ENCODE measurements at places on chromosomes 1 and 21.

DNA sequence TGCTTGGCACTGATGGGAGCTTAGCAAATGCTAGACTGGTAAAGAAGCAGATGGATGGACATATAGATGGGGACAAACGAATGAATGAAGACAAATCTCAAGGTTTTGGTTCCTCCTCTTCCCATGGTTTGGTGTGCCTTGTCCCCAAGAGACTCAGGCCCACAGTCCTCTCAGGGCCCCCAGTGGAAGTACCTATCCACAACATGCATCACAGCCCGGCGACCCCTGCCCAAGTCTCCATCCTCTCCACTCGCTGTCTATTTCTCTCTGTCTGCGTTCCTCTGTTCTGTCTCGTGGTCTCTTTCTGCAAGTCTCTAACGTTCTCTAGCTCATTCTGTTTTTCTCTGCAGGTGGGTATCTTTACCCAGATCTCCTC lies 85.8 kb downstream of the GLIS1 start:
- no peak for DNase-seq

- DNase-seq = peak; percentile 11
Observed at GRCh38 chr1:166944186-166944967, 31.0 kb downstream of the ILDR2 start.

DNA sequence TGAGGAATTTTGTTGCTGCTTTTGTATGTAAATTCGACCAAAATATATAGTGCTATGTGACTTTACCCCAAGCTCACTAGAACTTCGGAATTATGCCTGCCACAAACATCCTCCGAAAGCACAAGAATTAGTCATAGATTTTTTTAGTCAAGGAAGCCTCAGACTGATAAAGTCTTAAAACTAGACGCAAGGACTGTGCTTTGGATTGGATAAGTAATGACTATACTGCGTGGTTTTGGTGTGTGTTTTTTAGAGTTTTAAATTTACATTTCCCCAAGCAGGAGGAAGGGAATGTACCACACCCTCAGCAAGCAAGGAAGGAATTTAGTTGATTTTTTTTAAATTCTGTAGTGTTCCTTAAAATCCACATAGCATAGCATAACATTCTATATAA lies 10.3 kb downstream of the WLS start:
- DNase-seq = no peak

DNA sequence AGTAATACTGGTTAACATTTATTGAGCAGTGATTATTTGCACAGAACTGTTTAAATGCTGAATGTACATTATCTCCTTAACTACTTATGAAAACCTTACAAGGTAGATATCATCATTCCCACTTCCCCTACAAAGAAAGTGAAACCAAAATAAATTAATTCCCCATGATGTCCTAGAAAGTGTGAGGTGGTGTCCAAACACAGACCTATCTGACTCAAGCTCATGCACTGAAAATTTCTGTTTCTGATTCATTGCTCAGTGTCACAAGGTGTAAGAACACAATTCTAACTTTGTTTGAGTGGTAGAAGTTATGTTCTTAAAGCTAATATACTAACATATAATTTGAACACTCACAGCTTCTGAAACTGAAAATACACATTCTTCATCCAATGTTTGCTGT lies 178.7 kb downstream of the MRPL39 start:
- DNase-seq = no peak

DNA sequence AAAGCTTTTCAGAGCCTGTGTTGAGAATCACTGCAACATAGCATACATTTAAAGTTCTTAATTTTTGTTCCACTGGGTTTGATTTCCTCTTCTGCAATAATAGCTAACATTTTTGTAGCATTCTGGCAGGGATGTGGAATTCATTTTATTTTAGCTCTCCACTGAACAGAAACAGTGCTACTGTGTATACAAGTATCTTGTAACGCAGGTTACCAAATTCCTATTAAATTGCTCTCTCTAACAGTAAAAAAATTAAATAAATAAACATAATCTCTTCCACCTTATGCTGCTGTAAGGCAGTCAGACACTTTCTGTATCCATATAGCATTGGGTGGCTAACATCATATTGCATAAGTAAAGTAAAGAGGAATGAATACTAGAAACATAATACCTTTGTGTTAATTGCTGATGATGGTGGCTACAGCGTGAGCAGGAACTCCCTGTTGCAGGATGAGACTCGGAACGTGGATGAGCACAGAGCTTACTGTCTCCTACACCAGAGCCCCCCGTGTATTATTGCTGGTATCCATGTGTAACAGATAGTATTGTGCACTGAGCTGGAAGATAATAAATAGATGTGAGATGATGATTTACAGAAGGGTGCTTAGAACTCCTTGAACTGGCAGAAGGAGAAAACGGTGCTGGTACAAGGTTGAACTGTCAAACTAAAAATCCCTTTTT lies 276.9 kb upstream of the SNX7 start:
- no peak for DNase-seq

- no peak for DNase-seq
Observed at GRCh38 chr1:231748760-231749415, 122.3 kb downstream of the DISC1 start.

- DNase-seq = no peak
Observed at GRCh38 chr1:176187001-176187400, 20.1 kb downstream of the COP1 start.

GRCh38 chr1:21530368-21531016 lies 21.3 kb downstream of the ALPL start:
- no peak for DNase-seq

GRCh38 chr1:21568809-21569385 lies 59.7 kb downstream of the ALPL start:
- no peak for DNase-seq

- no peak for DNase-seq
Observed at GRCh38 chr1:211583011-211583992, 4.3 kb upstream of the SLC30A1 start.

DNA sequence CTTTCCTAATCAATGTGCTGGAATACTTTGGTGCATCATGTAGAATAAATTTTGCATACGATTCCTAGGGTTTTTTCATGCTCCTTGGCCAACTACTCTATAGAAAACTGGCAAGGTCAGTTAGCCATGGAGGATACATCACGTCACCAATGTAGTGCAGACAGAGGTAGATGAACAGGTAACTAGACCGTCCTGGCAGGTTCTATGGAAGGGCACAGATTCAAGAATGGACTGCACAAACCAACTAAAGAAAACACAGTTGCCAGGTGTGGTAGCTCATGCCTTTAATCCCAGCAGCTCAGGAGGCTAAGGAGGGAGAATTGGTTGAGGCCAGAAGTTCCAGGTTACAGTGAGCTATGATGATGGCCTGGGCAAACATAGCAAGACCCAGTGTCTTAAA lies 9.9 kb downstream of the MTF1 start:
- DNase-seq = no peak

DNA sequence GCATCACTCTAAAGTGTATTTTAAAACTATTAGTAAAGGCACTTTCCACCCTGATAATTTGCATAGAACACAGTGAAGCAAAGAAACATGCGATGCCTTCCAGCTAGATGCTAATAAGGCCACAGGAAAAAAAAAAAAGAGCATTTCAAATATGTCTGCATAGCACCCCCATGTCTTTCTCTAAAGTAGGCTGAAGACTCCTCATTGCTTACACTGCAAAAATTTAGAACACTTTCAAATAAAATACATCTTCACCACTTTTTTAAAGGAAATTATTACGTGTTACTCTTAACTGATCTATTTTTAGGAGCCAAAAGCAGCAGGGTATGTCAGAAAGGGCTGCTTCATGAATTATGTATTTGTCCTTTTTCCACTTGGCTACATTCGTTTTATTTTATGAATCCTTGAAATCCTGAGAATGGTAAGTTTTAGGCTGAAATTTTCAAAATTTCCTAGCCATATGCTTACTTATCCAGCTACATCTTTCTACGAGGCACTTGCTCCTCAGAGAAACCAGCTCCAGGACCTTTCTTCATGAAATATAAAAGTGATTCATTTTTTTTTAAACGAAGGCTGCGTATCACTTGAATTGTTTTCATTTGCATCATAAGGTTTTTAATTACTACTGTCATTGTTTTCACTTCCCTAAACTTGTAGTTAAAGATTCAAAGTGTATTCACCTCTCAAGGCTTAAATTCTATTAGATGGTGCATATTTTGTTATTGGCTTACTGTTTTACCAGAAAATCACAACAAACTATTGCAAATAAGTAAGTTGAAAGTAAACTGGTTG lies 513.0 kb downstream of the PTPRC start:
- DNase-seq = no peak

GRCh38 chr1:246039584-246039983 lies 467.5 kb downstream of the SMYD3 start:
- no peak for DNase-seq

GRCh38 chr1:2268285-2269056 lies 40.4 kb downstream of the SKI start:
- DNase-seq = no peak

- DNase-seq = no peak
Observed at GRCh38 chr1:14240265-14240664, 358.2 kb upstream of the KAZN start.

DNA sequence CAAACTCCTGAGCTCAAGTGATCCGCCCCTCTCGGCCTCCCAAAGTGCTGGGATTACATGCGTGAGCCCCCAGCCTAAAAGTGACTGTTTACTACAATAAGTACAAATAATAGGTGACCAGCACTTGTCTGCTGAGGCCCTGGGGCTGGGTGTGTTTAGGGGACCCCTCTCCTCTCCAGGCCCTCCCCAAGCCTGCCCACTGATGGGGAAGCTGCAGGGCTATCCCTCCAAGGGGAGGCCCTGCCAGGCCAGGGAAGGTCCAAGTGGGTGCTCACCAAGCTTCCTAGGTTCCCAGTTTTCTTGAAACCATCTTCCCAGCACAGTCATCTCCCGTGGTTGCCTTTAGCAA lies 60.7 kb downstream of the H3-3A start:
- DNase-seq = no peak

DNA sequence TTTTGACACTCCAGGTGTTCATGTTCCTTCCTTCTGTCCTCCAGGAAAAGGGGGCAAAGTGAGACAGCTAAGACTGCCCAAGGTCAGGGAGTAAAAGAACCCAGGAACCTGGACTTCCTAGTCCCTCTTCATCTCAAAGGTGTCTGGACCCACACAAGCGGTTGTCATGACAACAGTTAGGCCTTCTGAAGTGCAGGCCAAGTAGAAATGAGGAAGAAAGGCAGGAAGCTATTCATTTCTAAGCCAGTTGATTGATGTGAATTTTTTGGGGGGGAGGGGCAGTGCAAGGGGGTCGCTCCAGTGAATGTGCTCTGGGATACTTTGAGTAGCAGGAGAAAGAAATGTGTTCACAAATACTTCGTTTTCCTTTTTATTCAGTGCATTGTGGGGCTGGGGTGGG lies 114.3 kb downstream of the NAV1 start:
- no peak for DNase-seq

GRCh38 chr1:105101261-105101660 lies 1351.6 kb downstream of the AMY1C start:
- DNase-seq = no peak

GRCh38 chr1:45205011-45205909 lies 1.1 kb downstream of the ZSWIM5 start:
- no peak for DNase-seq

DNA sequence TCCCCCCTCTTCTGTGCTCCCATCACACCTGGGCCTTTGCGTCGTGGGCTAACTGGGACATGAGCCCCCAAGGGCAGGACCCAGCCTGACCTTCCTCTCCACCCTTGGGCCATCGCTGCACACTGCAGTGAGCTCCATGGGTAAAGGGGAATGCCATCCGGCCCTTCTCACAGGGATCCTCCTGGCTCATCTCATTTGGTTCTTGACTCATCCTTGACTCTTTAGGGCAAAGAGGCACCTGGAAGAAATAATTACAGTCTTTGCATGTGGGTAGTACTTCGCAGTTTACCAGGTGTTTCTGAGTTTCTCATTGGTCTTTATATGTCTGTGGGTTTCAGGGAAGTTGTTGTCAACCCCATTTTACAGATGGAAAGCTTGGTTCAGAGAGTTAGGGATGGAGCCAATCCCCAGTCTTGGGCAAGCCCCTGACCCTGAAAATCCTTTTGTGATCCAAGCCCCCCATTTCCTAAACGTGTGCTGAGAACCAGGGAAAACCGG lies 59.3 kb upstream of the ID3 start:
- DNase-seq = no peak

DNA sequence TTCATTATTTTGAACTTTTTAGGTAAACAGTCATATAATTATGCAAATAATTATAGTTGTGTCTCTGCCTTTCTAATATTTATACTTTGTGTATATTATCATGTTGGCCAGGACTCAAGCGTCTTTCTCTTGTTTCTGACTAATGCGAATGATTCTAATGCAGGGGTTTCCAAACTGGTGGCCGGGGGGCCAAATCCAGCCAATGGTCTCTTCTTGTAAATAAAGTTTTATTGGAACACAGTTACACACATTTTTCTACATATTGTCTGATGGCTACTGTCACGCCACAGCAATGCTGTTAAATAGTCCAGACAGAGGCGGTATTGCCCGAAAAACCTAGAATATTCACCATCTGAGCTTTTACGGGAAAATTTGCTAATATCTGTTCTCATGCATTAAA lies 8.9 kb upstream of the POFUT2 start:
- DNase-seq = no peak

DNA sequence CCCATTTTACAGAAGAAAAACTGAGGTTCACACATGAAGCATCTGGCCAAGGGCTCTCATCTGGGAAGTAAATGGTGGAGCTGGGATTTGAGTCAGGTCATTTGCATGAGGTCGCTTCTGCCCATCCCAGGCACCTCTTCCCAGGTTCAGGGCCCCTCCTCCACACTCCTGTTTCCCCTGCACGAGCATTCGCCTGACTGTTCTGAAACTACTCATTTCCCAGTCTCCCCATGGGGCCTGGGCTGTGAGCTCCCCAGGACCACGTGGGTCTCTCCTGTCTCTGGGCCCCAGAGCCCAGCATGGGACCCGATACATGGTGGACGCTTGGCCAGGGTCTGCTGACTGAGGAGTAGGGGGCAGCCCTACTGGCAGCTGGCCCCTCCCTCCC lies 360.8 kb downstream of the MATN1 start:
- DNase-seq = no peak

DNA sequence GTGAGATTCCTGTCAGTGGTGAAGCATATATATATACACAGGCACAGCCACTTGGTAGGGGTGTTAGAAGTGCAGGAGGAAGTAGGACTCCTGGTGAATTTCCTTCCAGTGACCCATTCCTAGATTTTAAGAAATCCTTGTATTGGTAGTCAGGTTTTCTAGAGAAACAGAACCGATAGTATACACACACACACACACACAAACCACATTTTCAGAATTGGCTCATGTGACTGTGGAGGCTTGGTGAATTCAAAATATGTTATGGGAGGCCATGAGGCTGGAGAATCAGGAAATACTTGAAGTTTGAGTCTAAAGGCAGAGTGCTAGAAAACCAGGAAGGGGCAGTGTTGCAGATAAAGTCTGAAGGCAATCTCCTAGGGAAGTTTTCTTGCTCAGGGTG lies 114.2 kb downstream of the FCRL5 start:
- no peak for DNase-seq

GRCh38 chr1:188386161-188386560 lies 1557.4 kb downstream of the PLA2G4A start:
- no peak for DNase-seq

Data from AG04450 (cell line).